Vagina (tissue), 2 donors: ENCODE measurements at places on chromosomes 3 and 15.

GRCh38 chr3:161559177-161559998 is 62.8 kb downstream of the OTOL1 start:
- no peak for DNase-seq

DNA sequence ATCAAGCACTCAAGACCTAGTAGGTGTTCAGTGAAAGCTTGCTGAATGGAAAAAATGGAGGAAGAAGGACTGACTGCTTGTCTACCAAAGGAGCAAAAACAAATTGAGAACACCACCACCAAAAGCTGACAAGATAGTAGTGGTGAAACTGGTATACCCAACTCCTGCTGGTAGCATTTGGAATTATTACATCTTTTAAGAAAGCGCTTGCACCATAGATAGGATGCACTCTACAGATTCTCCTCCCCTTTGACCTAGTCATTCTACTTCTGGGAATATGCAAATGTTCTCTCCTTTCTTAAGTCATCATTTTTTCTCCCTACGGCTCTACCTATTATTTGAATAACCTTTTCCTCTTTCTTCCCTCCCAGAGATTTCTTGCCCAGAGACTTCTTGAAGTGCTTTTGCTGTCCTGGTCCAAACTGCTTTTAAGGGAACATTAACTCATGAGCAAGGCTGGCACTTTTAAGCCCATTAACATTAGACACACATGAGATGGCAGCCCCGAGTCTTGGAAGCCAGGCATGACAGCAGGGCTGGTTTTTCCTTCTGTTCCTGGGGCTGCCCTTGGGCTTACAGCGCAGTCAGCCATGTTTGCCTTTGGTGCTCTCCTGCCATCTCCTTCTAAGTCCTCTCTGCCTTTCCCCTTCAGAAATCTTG is 75.0 kb upstream of the TLE3 start:
- DNase-seq, result no peak

GRCh38 chr3:188747489-188747888 is 424.3 kb upstream of the TPRG1 start:
- DNase-seq, result no peak

DNA sequence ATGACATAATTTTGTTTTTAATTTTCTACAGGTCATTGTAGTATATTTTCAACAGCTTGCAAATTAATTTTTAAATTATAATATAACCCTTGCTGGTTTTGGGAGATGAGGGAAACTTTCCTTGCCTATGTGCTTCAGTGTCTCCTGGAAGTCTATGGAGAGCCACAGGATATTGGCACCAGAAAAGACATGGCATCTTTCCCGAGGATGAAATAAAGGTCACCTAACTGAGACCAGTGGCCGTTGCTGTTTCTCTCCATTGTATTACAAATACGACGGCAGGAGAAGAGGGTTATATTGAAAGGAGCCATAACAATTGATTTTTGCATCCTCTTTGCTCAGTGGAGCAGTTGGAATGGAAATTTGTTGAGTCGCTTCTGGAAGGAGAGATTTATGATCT is 19.9 kb upstream of the AQP9 start:
- DNase-seq, result no peak

GRCh38 chr3:181313335-181313734 is 323.8 kb upstream of the DNAJC19 start:
- no peak for DNase-seq

DNA sequence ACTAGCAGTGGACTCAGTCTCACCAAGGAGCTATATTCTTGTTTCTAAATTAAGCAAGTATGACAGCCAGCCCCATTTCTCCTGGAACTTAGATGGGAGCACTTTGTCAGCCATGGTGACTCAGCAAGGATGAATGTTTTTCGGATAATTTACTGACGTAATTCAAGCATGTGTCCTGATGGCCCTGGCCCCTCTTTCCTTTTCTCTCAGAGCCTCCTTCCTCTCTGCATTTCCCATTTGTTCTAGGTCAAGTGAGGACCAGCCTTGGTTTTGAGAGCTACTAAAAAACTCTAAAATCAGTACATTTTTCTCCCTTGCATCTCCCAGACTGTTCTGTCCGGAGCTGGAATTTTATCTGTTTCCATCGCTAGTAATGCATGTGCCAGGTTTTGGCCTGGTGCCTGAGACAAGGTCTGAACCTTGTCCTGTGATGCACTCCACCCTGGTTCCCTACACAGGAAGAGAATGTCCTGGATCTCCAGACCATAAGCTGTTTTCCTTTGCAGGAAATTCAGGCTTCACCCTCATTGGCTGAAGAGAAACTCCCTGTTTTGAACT is 256.6 kb upstream of the ROPN1 start:
- DNase-seq, result no peak
